ENCODE measurements at places on chromosomes 4 and X.
A peak's percentile ranks its signal among the peaks of the same experiment; 100 is the strongest.

- DNase-seq: no peak
These were observed 99.9 kb downstream of the SLIT2 start for GRCh38 chr4:20351360-20352162.

DNA sequence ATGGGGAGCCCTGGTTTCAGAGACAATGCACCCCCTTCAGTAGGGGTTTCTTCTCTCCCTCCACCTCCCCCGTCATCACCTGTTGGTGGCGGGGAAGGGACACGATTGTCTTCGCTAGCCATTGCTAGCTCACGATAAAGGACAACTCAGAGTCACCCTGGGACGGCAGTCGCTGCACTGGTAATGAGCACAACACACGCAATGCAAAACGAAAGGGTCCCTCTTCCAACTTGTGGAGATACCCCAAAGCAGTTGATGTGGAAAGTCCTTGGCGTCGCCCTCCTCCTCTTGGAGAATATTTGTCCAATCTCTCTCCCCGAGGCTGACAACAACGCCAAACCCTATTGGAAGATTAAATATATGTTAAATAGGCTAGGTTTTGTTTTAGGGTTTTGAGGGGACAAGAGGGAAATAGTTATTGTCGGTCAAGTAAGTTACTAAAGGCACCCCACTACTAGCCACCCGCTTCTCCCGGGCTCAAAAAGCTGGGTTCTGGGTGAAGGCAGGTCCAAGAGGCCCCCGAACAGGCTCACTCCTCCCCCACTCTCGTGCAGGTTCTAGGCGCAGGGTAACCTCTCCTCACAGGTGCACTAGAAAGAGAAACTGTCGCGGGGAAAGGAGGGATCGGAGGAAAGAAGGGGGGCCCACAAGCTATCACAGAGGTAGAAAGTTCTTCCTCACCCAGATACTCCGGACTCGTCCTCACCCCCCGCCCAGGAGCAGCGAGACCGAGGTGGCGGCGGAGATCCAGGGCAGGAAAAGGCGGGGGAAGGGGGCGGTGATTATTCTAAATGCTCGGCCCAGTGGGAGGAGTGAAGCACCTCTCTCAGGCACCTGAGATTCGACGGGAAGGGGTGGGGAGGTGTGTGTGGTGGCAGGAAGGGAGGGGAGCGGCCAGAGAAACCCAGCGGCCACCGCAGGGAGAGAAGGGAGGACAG, at the start of gene LRBA:
LRBA (minus strand) TSS at position 764 of the 938 bp plus-strand sequence; CDS start at position 122, 642 bp downstream.
- DNase-seq: peak; percentile 88

- no peak for DNase-seq
These were observed 926.5 kb downstream of the PDHA2 start for GRCh38 chr4:96766359-96766758.

- no peak for DNase-seq
These were observed 124.2 kb downstream of the CAMK2D start for GRCh38 chr4:113637363-113637762.

DNA sequence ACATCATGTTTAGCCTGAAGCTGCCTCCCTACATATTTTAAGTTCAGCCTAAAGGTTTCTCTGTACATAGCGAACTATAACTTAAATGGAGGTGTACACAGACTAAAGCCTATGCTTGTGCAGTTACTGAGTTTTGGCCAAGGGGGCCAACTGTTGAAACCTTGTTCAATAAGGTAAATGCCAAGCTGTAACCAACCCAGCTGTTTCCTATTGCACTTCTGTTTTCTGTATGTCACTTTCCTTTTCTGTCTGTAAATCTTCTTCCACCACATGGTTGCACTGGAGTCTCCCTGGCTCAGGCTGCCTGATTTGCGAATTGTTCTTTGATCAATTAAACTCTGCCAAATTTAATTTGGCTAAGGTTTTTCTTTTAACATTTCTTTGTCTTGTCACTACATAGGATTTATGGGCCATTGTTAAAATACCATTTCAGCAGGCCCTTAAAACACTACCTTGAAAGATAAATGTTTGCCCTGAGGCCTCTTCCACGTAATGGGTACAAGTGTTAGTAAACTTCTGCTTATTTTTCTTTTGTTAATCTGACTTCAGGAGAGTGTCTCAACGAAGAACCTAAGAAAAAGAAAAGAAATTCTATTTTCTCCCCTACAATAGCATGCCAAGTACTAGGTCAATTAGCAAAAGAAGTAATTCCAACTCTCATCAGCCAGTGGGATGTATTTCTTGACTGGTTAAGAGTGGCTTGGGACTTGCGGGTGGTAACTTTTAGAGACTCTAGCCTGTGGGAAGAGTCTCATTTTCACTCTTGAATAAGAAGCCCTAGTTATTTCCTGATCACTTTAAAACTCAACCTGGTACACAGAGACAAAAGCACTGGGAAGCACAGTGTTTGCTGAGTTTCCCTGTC, 45.7 kb upstream of the PRSS12 start:
- peak; percentile 18 for DNase-seq

DNA sequence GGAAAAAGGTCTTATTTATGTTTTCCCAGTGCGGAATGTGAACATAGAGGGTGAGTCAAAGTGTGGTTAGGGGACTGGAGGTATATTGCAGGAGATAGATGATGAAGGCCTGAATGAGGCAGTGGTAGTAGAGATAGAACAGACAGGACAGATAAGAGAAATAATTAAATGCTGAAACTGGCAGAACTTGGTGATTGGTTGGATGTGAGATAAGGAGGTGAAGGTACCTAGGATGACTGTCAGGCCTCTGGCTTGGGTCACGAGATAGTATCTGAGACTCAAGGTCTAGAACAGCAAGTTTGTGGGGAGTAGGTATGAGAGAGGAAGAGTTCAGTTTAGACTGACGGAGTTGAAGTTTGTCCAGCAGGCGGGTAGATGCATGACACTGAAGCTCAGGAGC, 3.5 kb downstream of the MND1 start:
- no peak for DNase-seq

- no peak for DNase-seq
These were observed 38.8 kb upstream of the ARMCX5 start for GRCh38 chrX:102560423-102561068.

GRCh38 chr4:111778543-111778942, 366.7 kb upstream of the FAM241A start:
- no peak for DNase-seq

DNA sequence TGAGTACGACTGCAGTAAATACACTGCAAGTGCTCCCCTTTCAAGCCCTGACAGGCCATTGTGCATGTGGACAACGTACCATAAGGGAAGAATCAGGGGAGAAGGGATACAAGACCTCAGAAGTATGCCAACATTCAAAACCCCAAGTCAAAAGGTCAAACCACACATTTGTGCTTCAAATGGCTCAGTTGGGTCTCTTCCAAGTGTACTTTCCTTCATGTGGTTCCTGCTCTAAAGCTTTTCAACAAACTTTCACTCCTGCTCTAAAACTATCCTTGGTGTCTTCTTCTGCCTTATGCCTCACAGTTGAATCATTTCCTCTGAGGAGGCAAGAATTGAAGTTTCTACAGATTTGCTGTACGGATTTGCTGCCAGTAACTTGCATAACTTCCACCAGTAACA, 305.7 kb upstream of the SLIT2 start:
- DNase-seq: no peak

- peak; percentile 73 for DNase-seq
These were observed 6.3 kb upstream of the SGMS2 start for GRCh38 chr4:107818301-107818910.

- DNase-seq: no peak
These were observed 1.0 kb upstream of the SCLT1 start for GRCh38 chr4:129094347-129094746.

DNA sequence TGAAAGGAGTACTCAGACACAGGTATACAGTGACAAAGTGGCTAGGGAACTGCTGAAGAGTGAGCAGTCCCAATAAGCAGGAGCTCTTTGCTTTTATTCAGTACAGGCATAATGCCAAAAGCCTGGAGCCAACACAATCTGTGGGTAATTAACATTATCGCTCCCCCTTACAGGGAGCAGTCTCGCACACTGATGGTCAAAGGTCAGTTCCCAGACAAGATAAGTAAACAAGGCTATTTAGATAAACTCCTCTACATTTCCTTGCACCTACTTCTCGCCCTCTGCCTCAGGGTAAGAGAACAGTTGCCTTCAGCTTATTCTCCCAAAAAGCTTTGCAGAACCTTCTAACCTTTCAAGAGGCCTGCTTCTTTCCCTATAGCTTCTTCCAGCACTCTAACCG, 73.9 kb upstream of the TAF9B start:
- DNase-seq: no peak

- peak; percentile 61 for DNase-seq
These were observed 2184.4 kb upstream of the TENM3 start for GRCh38 chr4:180058691-180059215.

- no peak for DNase-seq
These were observed 107.6 kb upstream of the SMIM10 start for GRCh38 chrX:134883137-134883700.

GRCh38 chr4:144451766-144452450, 194.0 kb upstream of the HHIP start:
- no peak for DNase-seq

- DNase-seq: no peak
These were observed 59.3 kb downstream of the MAPK10 start for GRCh38 chr4:86300516-86300915.

- no peak for DNase-seq
These were observed 15.0 kb upstream of the GSPT2 start for GRCh38 chrX:51728202-51728601.

DNA sequence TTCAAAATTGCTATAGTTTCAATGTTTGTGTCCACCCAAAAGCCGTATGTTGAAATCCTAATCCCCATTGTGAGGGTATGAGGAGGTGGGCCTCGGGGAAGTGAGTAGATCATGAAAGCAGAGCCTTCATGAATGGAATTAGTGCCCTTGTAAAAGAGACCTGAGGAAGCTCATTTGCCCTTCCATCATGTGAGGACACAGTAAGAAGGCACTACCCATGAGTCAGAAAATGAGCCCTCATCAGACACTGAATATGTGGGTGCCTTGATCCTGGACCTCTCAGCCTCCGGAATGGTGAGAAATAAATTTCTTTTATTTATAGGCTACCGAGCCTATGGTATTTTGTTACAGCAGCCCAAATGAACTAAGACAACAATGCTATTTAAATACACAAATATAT, 57.7 kb upstream of the EFHC2 start:
- no peak for DNase-seq

DNA sequence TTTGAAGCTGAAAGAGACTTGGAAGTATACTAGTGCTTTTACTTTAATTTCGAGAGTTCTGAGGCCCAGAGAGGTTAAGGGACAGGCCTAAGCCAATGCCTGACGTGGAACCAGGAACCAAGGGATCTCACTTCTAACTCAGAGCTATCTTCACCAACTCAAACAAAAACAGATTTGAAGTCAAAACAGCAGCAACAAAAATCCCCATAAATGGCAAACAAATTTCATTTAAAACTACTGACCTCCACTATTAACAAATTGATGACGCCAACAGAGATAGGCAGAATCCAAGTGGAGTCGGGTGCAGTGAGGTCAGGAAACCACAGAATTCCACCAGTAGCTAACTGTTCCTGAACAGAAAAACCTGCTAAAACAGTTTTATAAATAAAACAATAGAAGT, 5.0 kb downstream of the COX18 start:
- DNase-seq: no peak

DNA sequence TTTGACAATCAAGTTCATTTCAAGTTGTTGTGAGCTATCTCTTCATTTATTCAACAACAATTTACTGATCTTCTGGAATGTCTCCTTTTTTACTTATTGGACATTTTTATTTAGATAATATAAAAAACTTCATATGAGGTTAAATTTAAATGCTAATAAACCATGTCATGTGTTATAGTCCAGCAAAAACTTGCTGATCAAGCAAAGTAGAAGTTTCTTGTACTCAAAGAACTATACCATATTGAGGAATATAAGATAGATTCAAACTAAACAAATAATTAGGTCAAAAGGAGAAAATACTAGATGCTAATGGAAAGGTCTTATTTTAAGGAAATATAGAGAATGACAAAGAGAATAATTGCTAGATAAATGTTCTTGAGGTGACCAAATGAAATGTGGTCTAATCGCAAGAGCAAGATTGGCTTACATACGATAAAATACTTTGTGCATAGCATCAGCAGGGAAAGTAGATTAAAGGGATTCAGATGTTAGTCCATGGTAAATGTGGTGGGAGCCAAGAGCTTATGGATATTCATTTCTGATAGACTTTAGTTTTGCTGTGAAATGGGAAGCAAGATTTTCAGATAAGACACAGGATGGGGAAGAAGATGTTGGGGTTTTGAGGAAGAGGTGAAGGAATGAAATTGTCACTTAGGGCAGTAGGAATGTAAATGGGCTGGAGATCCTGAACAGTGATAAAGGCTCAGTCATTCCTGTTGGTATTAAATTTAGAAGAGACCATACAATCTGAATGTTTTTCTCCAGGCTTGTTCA, 229.5 kb downstream of the MAPK10 start:
- no peak for DNase-seq

GRCh38 chrX:12946406-12946805, 28.5 kb upstream of the TMSB4X start:
- DNase-seq: no peak

- DNase-seq: no peak
These were observed 74.3 kb upstream of the CLNK start for GRCh38 chr4:10758906-10759305.

DNA sequence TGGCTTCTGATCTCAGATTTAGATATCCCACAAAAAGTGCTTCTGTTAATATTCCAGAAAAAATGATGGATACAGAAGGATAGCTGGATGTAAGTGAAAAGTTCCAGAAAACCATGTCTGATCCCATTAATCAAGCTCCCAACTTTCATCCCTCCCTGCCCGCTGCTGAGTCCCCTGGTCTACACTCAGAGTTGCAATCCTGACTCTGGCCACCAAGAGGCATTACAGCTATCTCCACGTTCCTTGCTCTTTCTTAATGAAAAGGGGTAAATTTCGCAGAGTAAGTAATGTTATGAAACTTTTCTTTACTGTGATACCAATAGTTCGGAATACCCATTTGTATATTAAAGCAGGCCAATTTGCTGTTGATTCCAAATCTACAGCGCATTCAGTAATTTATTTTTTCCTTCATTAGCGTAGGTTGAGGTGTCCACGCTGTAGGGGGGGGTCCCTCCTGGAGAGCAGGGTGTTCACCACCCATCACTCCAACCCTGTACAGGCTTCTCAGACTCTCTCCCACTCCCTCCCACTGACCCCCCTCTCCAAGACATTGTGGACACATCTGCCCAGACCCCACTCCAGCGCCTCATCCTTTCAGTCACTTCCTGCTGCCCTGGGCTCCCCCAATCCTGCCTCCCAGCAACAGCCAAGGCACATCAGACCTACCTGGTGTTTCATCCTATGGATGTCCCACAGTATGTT, 55.1 kb downstream of the RAB40A start:
- DNase-seq: peak; percentile 29

DNA sequence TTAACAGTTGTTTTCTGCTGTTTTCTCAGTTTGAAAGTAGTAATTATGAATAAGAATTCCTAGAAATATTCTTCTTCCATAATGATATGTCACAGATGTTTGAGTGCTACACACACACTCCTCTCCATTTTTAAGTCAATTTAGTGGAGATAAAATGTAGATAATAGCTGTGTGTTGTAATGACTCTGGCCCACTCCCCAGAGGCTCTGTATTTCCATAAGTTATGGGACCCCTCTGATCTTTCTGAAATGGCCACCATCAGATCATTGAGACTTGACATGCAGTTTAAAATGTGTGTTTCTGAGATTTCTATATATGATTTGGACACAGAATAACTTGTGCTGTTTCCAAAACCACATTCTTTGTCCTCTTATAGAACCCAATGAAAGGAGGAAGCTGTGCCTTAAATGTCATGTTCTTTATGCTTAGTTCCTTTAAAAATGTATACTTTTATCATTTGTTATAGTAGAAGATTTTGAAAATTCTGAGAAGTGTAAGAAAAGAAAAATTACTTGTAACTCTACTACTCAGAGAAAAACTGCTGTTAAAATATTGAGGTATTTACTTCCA, 46.4 kb downstream of the GAB1 start:
- no peak for DNase-seq

Measured in RPMI8226 (cell line).